ENCODE measurements at places on chromosomes 2 and 18. TPM values are rescaled to one million over a fixed set of nuclear protein-coding genes. Genes with fewer than 3 reads are reported as not detected.

Gene LCT
- total RNA-seq, result 0.31 TPM

Gene KCNE4
- total RNA-seq, result 0.49 TPM

Gene POU3F3
- 41.9 TPM for total RNA-seq

- peak; percentile 92 for ATAC-seq
These were observed 237.3 kb downstream of the OSR1 start for GRCh38 chr2:19120941-19121750.

DNA sequence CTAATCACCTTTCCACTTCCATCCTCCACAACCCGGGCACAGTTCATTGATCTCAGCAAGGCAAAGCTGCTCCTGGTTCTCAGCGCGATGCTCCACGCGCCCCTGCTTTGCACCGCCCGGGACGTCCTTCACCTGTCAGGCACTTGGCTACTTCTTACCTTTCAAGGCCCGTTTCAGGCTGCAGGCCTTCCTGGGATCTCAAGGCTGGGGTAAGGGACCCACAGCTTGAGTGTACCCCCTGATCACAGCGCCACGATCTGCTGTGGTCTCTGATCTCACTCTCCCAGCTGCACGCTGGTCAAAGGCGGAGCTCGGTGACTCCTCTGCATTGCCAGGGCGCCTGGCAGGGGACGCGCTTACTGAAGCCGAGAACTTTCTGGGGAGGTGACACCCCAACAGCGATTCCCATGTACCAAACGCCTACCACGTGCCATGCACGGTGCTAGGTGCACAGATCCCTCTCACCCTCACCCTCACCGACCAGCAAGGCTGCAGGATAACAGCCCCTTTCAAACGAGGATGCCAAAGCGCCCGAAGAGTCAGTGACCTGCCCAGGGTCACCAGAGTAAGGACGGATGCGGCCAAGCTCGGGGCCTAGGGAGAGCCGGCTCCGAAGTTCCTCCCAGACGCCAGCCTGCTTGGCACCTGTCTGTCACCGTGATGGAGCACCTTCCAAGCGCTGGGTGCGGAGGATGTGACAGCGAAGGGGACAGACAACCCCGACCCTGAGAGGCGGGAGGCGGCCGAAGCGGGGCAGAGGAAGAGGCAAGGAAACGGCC lies 818 bp downstream of the ITGB1BP1 start:
- ATAC-seq, result peak; percentile 27

DNA sequence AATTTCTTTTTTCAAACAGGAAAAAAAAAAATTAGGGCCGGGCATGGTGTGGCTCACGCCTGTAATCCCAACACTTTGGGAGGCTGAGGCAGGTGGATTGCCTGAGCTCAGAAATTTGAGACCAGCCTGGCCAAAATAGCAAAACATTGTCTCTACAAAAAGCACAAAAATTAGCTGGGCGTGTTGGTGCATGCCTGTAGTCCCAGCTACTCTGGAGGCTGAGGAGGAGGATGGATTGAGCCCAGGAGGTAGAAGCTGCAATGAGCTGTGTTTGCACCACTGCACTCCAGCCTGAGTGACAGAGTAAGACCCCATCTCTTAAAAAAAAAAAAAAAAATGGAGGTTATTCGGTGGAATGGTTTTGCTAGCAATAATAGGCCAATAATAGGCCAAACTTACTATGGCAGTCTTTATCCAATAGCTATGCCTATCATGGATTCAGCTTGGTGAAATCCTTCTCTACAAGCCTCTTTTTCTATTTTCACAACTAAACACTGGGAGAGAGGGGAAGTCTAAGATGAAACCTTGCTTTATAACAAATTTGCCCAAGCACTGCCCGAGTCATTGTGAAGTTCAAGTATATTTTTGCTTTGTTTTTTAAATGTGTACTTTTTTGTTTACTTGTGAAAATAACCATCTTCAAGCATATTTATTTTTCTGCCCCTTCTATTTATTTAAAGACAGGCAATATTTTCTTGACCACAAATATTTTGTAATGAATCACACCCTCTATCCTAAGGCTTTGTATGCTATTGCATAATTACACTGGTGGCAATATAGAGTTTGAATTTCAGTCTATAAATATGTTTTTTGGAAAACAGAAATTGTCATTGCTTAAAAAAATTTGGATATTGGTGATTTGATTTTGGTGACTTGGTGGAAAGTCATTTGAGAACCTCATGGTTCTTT lies 20.0 kb upstream of the KYNU start:
- ATAC-seq, result peak; percentile 20

- no peak for ATAC-seq
These were observed 40.6 kb downstream of the TAF1B start for GRCh38 chr2:9883897-9884296.

GRCh38 chr2:196295005-196295404 lies 123.6 kb upstream of the STK17B start:
- no peak for ATAC-seq

GRCh38 chr18:23881778-23882177 lies 132.8 kb upstream of the TTC39C start:
- peak; percentile 70 for ATAC-seq

DNA sequence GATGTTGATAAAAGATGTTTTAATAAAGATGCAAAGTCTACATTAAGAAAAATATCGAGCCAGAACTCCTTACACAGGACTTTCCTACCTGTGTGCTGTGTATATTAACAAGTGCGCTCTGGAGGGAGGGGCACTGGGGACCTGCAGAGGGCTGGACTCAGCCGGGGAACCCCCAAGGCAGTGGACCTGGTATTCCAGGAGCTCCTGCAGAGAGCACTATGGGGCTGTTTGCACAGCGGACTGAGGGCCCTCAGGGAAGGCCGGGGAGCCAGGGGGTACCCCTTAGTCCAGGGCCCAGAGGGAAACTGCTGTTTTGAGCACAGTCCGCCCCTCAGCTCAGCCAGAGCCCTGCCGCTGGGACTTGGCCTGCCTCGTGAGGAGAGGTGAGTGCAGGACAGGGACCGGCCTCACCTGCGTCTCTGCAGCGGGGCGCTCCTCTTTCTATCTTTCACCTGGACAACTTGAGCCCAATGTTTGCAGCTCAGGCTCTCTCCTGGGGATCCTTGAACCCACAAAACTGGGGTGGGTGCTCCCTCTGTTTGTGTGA lies 168.4 kb downstream of the ARL4C start:
- no peak for ATAC-seq

- no peak for ATAC-seq
These were observed 15.9 kb downstream of the TMEM18 start for GRCh38 chr2:661360-661635.

DNA sequence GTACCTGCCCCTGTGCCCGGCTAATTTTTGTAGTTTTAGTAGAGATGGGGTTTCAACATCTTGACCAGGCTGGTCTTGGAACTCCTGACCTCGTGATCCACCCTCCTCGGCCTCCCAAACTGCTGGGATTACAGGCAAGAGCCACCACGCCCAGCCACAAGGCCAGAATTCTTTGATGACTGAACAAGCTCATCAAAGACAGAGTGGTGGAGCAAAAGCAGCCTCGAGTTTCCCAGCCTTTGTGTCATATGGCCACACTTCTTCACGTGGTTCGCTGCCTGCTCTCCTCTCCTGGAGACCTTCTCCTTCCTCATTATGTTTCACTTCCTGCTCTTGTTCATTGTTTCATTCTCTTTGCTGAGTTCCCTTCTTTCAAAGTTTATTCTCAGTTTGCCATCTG lies 9.9 kb upstream of the NPC1 start:
- no peak for ATAC-seq

DNA sequence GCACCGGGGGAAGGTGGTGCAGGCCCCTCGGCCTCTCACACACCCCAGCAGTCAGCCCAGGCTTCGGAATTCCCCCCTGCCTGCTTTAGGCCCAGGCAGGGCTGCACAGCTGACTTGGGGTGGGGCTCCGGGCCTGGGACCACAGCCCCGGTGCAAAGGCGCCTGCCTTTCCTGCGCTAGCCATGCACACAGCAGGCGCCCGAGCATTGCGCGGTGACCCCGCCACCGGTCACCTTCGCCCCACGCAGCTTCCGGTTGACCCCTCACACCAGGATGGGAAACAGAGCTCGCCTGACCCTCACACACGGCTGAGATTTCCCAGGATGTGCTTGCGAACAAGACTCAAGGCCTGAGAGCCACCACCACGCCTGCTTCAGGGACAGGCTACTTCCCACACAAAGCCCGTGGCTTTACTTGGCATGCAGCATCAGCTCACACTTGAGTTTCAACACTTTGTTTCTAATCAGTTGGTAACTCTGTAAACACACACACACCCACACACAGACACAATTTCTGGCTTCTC lies 46.0 kb downstream of the SLC66A2 start:
- ATAC-seq, result no peak

DNA sequence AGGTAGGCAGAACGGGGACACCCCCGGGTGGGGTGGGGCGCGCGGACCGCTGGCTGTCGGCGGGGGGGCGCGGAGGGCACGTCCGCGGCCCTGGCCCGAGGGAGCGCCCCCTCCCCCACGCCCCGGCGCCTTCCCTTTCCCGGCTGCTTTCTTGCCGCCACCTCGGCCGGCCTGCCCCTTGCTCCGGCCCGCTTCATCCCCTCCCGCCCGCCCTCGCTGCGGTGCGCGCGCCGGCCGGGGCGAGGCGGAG lies 443 bp downstream of the VAPA start:
- no peak for ATAC-seq

- no peak for ATAC-seq
These were observed 46.2 kb downstream of the RPRM start for GRCh38 chr2:153432381-153432780.

- no peak for ATAC-seq
These were observed 129.8 kb upstream of the SH3BP4 start for GRCh38 chr2:234821946-234822475.

- ATAC-seq, result no peak
These were observed 358.7 kb upstream of the TNP1 start for GRCh38 chr2:217218269-217219163.

All from motor neuron (in vitro differentiated cells).